ENCODE measurements at places on chromosomes 12 and 14. TPM values are rescaled to one million over a fixed set of nuclear protein-coding genes. Genes with fewer than 3 reads are reported as not detected.

Gene RD3L
- total RNA-seq = 0.86 TPM

- DNase-seq = no peak
These were observed 8.1 kb downstream of the MMP14 start for GRCh38 chr14:22844221-22845102.

Gene FOXG1
- not detected for total RNA-seq

DNA sequence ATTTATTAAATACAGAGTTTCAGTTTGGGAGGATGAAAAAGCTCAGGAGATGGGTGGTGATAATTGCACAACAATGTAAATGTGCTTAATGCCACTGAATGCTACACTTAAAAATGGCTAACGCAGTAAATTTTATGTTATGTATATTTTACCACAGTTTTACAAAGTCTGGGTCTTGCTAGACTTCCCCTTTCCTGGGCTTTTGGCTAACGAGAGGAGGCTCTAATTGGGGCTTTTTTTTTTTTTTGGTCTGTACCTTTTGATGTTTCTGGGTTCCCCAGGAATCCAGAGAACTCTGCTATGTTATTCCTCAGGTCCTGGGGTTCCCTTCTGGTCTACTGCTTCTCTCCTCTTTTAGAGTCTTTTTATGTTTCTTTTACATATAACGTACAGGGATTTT lies 355.5 kb downstream of the CACNA1C start:
- no peak for DNase-seq

Gene RNASE7
- total RNA-seq = not detected

DNA sequence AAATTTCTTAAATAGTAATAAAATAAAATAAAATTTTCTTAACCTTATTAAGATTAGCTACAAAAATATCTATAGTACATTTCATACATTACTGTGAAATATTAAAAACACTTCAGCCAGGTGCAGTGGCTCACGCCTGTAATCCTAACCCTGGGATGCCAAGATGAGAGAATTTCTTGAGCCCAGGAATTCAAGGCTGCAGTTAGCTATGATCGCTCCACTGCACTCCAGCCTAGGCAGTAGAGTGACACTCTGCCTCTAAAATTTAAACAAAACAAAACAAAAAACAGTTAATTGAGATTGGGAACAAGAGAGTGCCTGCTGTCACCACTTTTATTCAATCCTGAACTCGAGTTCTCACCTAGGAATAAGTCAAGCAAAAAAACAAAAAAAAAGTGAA lies 95.0 kb upstream of the CPNE8 start:
- no peak for DNase-seq

DNA sequence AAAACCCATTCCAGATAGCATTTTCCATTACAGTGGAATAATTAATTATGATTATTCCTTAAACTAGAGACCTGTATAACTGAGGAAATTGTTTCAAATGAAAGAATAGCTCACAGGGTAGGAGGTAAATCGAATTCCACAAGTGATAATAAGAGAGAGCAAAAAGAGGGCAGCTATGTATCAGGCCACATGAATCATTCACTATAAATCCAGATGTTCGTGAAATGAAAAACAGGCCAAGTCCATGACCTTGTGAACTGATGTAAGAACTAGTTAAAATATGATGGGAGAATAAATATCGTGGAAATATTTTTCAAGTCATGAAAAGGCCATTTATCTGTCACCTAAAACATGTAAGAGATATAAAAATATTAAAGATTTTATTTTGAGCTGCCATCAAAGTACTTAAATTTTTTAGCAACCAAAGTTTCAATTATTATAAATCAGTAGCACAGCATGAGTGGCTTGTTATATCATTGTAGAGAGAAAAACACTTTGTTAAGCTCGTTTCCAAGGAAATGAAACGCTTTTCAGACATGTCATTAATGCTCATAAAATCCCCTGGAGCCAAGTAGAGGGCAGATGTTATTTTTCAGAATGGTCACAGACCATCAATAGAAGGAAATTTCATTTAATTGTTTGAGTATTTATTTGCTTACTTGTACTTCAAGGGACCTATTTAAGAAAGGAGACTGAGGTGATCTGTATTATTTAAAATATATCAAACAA lies 120.6 kb upstream of the CDKN3 start:
- DNase-seq = no peak

- DNase-seq = no peak
These were observed 101.3 kb downstream of the PTCSC3 start for GRCh38 chr14:36075203-36075602.

GRCh38 chr14:60965402-60965801 lies 15.5 kb downstream of the TRMT5 start:
- DNase-seq = no peak

Gene CCDC177
- not detected for total RNA-seq

GRCh38 chr12:54217774-54218241 lies 29.0 kb upstream of the SMUG1 start:
- no peak for DNase-seq

- no peak for DNase-seq
These were observed 182.5 kb downstream of the SLC2A13 start for GRCh38 chr12:39923364-39923763.

GRCh38 chr12:21980544-21980943 lies 39.3 kb upstream of the ABCC9 start:
- DNase-seq = no peak

Data from T-helper 17 cell (primary cell).